LHCN-M2 (cell line): ENCODE measurements at places on chromosomes 2 and 18.

DNA sequence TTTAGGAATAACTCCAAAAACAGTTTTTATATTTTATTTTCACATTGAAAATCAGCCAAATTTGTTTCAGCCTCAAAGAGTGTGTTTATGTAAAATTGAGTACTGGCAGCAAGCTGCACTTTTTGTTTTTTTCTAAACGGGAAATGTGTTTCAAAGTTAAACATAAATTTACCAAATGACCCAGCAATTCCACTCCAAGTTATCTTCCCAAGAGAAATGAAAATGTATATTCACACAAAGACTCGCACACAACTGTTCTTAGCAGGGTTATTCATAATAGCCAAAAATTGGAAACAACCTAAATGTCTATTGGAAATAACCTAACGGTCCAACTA is 9.3 kb downstream of the ALPK2 start:
- no peak for DNase-seq

GRCh38 chr2:8328217-8328616 is 353.6 kb upstream of the ID2 start:
- DNase-seq, result no peak

DNA sequence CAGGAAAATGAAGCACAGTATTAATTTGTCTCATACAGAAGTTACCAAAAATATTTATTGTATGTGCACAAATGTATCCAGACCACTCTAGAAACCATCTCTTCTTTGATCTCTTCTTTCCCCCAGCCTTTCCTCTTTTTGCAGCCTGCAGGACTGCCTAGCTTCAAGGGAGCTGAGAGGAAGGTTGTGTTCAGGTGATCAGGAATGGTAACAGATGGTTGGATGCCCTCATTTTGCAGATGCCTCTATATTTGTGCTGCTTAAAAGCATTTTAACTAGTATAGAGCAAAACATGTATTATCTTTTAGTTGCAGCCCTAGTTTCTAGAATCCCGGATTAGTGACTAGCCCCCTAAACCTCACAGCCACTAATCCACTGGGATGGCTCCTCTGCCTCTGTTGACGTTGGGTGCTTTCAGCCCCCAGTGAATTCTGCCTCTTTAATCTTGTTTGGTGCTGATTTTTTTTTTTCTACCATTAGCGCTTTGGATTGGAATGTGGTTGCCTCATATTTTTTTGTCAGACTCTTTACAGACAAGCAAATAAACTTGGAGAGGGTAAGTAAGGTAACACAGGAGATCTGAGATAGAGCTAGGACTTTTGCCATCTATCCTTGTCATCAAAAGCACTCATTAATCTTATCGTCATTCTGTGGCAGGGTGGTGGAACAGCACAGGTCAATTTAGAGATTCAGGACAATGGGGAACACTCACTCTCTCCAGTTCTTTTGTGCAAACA is 103.8 kb upstream of the NDUFV2 start:
- DNase-seq, result no peak

GRCh38 chr2:59033661-59034060 is 792.5 kb upstream of the FANCL start:
- DNase-seq, result no peak

DNA sequence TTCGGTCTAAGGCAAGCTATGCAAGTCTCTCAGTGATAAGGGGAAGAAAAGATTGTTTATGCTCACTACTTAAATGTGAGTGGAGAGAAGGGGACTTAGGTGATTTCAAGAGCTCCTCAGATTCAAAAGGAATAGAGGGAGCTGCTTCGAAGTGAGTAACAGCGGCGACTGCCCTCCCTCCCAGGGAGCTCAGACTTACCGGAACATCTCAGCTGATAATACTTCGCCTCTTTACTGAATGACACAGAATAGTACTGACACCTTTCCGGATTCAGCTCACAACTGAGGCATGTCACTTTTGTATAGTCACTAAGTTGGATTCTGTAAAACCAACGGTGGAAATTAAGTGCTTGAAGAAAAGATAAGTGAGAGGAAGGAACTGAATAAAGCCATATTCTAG is 55.5 kb downstream of the DPP4 start:
- no peak for DNase-seq

DNA sequence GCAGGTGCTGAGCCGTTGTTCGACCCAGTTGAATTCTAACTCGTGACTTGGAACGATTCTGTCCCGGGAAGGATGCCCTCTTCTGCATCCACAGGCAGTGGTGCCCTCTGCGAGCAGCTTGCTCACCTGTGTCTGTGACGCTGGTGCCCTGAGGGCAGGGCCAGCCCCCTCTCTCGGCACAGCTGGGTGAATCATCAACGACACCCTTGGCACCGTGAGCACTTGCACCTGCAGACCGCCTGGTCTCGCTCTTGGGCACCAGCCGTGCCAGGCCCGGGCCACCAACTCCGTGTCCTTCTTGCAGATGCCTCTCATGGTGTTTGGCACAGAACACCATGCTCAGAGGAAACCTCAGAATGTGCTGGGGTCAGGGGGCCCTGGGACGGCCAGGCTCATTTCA is 75.0 kb downstream of the SLC66A2 start:
- DNase-seq, result no peak

GRCh38 chr2:174870787-174871186 is 106.5 kb upstream of the CHRNA1 start:
- no peak for DNase-seq

- DNase-seq, result no peak
Observed at GRCh38 chr2:38045811-38046210, 30.1 kb downstream of the CYP1B1 start.

DNA sequence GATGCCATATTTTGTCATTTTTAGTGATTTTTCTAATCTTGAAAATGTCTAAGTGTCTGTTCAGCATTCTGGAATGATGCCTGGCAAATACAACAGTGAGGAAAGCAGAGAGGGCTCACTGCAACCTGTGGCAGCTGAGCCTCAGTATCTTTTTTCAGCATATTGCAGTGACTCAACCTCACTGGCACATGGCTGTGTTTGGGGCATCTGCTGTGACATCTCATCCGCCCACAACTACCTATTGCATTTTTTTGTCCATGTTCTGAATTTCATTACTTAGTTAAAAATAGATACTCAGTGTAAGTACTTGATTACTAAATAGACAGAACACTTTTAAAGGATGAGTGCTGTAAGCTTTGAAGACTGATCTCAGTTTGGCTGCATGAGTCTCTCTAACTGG is 10.7 kb downstream of the BABAM2 start:
- peak; percentile 79 for DNase-seq

DNA sequence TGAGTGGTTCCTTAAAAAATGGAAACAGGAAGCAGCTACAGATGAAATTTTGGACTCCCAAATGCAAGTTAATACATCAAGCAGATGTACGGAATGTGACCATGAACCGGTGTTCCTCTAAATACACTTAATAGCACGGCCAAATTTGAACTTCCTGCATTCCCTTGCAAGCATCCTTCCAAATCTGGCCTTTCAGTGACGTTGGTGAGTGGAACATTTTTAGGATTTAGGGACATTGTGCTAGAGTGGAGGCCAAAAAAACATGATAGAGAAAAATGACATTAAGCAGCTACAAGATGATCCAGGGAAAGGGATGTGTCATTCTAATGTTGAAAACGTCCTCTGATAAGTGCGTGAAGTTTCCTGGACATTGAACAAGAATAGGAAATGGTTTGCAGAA is 62.1 kb downstream of the CTAGE1 start:
- no peak for DNase-seq

DNA sequence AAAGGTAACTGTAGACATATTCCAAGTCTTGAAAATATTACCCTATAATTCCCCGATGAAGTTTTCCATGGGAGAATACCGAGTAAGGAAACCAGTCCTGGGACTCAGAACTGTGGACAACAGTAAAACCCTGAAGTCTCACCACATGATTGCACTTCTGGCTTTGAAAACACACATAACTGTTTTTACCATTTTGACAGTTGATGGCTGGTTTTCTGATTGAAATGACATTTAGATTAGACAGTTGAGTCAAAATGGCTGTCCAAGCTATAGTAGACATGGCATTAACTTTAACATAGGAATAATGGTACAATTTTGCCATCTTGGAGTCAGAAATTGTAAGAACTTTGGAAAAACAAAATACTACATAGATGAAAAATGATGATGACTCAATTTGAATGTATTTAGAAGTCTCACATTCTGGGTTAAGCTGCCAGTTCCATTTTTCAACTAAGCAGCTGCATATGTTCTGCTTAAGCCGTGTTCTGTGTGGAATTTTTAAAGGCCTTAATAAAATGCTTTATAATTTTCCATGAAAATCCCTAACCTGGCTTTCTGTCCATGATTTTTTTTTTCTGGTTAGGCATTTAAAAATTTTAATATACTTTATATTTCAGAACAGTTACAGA is 38.3 kb upstream of the WIPF1 start:
- DNase-seq, result peak; percentile 71

DNA sequence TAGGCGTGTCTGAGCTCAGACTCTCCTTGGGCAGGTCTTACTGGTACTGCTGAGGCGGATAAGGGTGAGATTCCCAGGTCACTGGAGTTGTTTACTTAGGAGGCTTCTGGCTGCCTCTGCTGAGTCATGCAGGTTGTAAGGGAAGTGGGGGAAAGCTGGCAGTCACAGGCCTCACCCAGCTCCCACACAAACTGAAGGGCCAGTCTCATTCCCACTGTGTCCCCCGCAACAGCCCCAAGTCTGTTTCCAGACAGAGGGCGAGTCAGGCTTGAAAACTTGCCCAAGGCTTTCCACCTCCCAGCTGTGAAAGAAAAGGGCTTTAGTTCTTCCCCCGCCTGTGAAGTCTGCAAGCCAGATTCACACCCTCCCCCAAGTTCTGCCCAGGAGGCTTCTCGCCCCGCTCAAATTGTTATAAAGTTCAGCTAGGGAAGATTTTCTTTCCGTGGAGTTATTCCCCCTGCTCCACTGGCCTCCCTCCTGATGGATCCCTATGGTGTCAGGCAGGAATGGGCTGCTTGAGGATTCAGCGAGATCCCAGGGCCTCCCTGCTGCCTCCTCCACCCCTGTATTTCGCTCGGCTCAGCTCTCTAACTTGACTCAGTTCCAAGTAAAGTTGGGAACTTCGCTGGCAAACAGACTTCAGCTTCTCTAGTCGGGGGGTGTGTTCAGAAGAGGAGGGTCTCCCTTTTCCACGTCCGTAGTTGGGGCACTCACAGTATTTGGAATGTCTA is 248.6 kb downstream of the NR4A2 start:
- no peak for DNase-seq

DNA sequence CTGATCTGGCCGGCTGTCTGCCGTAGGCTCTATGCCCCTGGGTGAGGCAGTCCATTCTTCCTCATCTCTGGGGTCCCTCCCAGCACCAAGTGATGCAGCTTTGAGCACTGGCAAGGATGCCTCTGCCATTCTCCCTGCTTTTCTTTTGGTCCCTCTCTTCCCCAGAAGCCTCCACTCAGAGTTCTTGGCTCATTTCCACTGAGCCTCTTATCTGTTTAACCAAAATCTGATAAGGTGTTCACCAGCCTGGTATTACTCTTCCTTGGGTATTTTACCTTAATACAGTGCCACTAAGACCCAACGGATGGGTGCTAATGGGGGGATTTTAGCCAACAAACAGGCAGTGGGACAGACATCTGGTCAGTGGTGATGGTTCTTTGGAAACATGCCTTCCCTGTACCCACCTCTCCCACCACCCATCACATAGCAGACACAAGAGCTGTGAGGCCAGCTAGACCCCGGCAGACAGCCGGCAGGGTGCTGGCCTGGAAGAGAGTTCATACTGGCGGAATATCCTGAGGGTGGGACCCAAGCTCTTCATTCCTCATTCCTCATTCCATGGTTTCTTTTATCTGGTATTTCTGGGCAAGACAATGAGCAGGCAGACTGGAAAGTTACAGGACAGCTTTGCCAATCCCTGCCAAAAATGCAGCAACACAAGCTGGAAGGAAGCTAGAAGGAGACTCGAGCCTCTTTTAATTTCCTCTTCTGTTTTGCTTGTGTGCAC is 34.6 kb downstream of the ZBTB7C start:
- DNase-seq, result no peak

DNA sequence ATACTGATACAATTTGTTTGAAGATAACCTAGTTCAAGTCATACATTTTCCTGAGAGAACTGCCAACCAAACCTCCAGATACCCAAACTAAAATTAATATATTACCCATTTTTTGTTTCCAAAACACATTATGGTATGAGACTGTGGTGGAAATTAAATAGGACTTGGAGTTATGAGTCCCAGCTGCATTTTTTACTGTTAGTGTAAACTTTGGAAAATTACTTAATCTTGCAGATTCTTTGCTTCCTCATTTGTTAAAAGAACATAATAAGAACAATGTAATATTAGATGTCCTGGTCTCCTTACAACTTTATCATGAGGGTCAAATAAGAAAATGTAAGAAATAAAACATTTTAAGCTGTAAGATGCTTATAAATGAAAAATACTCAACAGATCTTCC is 98.2 kb upstream of the TRIB2 start:
- no peak for DNase-seq

GRCh38 chr18:31044926-31045325 is 2.4 kb upstream of the DSC3 start:
- DNase-seq, result no peak

- no peak for DNase-seq
Observed at GRCh38 chr2:195759877-195760276, 102.9 kb downstream of the SLC39A10 start.

GRCh38 chr2:235165631-235166030 is 213.8 kb downstream of the SH3BP4 start:
- no peak for DNase-seq
